ENCODE measurements at places on chromosomes 12 and 14.
A peak's percentile ranks its signal among the peaks of the same experiment; 100 is the strongest.

GRCh38 chr12:96224219-96224615 is 30.0 kb downstream of the ELK3 start:
- no peak overlapping the region for H3K4me3 ChIP-seq
- no peaks in the 10 kb centered on the region for H3K4me1 ChIP-seq
- H3K27ac ChIP-seq, result no peak overlapping the region
- DNase-seq, result no peak
- no peaks in the 10 kb centered on the region for H3K27me3 ChIP-seq

- H3K27ac ChIP-seq, result peak overlapping the region; percentile 29
- H3K27me3 ChIP-seq, result no peaks in the 10 kb centered on the region
- no peak for DNase-seq
Observed at GRCh38 chr14:76773188-76773885, 12.1 kb downstream of the VASH1 start.

- H3K36me3 ChIP-seq, result no peaks in the 10 kb centered on the region
- no peak overlapping the region for H3K4me3 ChIP-seq
- H3K27ac ChIP-seq, result no peak overlapping the region
Observed at GRCh38 chr12:71973687-71974086, 35.0 kb downstream of the TPH2 start.

- H3K27me3 ChIP-seq, result no peaks in the 10 kb centered on the region
- DNase-seq, result no peak
Observed at GRCh38 chr12:107583551-107583950, 102.0 kb upstream of the PWP1 start.

- no peaks in the 10 kb centered on the region for H3K27me3 ChIP-seq
- no peak for DNase-seq
Observed at GRCh38 chr12:132527186-132527882, 37.4 kb downstream of the FBRSL1 start.

GRCh38 chr12:19908830-19909229 is 459.5 kb upstream of the PDE3A start:
- H3K4me1 ChIP-seq, result peaks cover 3% of the 10 kb centered on the region
- H3K27me3 ChIP-seq, result no peaks in the 10 kb centered on the region
- no peaks in the 10 kb centered on the region for H3K36me3 ChIP-seq

- DNase-seq, result no peak
- peaks cover 27% of the 10 kb centered on the region for H3K36me3 ChIP-seq
- H3K27ac ChIP-seq, result no peak overlapping the region
- no peaks in the 10 kb centered on the region for H3K4me1 ChIP-seq
- H3K4me3 ChIP-seq, result no peak overlapping the region
Observed at GRCh38 chr14:23085458-23085857, 9.5 kb downstream of the ACIN1 start.

DNA sequence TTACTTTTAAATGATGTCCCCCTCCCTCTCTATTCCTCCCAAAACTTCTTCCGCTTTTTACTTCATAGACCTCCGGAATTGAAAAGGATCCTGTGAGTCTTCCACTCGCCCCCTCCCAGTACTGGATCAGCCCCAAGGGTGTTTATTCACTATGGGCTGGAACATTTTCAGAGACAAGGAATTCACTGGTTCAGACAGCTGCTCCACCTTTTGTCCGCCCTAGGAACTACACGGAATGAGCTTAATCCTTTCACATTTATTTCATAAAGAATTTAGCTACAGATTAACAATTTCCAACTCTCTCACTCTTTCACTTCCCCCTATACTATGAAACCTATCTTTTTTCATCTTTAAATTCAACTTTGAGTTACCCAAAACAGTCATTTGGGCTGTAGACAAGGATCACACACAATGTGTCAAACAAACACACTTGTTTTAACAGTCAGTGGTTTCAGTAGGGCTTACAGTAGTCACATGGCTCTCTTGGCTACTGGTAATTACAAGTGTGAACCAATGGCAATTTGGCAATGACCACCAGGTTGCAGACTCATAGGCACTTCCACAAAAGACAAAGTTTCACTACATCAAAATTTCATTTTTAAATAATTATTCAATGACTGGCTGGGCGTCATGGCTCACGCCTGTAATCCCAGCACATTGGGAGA is 20.6 kb downstream of the CNIH1 start:
- no peaks in the 10 kb centered on the region for H3K4me1 ChIP-seq
- H3K36me3 ChIP-seq, result peaks cover 78% of the 10 kb centered on the region
- no peak for DNase-seq
- no peaks in the 10 kb centered on the region for H3K27me3 ChIP-seq
- no peak overlapping the region for H3K27ac ChIP-seq

GRCh38 chr12:53181935-53182334 is 1.2 kb upstream of the CSAD start:
- peaks cover 20% of the 10 kb centered on the region for H3K4me1 ChIP-seq
- peak overlapping the region; percentile 72 for H3K4me3 ChIP-seq
- no peak for DNase-seq
- H3K27ac ChIP-seq, result no peak overlapping the region
- H3K27me3 ChIP-seq, result no peaks in the 10 kb centered on the region

GRCh38 chr12:20183563-20183962 is 184.8 kb upstream of the PDE3A start:
- H3K4me3 ChIP-seq, result no peak overlapping the region
- H3K27ac ChIP-seq, result no peak overlapping the region
- no peaks in the 10 kb centered on the region for H3K4me1 ChIP-seq
- H3K36me3 ChIP-seq, result no peaks in the 10 kb centered on the region
- no peaks in the 10 kb centered on the region for H3K27me3 ChIP-seq

GRCh38 chr12:114684098-114684869 is at the start of gene TBX3:
Gene TBX3 (minus strand): TSS chr12:114684175. CDS start chr12:114683200, 975 bp downstream.
- peaks cover 52% of the 10 kb centered on the region for H3K27me3 ChIP-seq
- H3K4me3 ChIP-seq, result peak within 1 kb of the TSS; percentile 76
- H3K4me1 ChIP-seq, result peaks cover 14% of the 10 kb centered on the region
- H3K27ac ChIP-seq, result no peak within 1 kb of the TSS
- H3K36me3 ChIP-seq, result no peaks in the 10 kb centered on the region

- H3K4me1 ChIP-seq, result peaks cover 5% of the 10 kb centered on the region
- no peak overlapping the region for H3K27ac ChIP-seq
- no peaks in the 10 kb centered on the region for H3K36me3 ChIP-seq
- H3K4me3 ChIP-seq, result no peak overlapping the region
- H3K27me3 ChIP-seq, result no peaks in the 10 kb centered on the region
Observed at GRCh38 chr14:32977913-32978312, 39.2 kb downstream of the NPAS3 start.

GRCh38 chr12:88052686-88053085 is 23.5 kb upstream of the C12orf50 start:
- no peak overlapping the region for H3K4me3 ChIP-seq
- H3K27ac ChIP-seq, result no peak overlapping the region
- H3K4me1 ChIP-seq, result no peaks in the 10 kb centered on the region

DNA sequence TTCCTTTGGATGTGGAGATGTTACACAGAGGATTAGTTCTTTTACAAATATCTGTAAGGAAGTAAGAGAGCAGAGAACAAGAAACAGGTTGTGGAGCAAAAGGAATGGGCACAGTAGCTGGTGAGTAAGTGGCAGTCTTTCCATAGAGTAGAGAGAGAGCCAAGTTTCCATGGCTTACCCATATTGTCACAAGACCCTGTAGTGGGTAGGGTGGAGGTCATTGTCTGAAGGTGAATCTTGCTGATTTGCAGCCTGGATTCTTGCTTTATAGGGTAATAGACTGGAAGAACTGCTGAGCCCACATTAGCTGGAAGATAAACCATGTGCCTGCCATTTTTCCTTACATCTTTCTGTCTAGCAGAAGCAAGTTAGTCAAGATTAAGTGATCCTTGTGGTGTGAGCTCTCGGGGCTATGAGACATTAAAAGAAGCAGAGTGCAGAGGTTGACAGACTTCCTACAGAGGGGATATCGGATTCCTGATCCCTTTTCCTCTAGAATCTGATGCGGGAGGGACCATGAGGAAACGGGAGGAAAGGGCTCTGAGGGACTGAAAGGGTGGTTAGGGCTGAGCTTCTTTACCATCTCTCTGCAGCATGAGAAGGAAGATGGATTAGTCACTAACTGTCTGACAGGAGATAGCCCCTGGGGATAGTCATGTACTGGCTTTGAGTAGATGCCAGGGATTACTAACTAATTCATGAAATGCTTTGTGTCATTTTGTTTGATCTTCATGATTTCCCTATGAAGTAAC is 44.0 kb upstream of the LRTM2 start:
- H3K4me3 ChIP-seq, result no peak overlapping the region
- H3K4me1 ChIP-seq, result peaks cover 7% of the 10 kb centered on the region
- H3K27me3 ChIP-seq, result no peaks in the 10 kb centered on the region
- H3K27ac ChIP-seq, result no peak overlapping the region
- no peak for DNase-seq

- peaks cover 54% of the 10 kb centered on the region for H3K36me3 ChIP-seq
- no peak for DNase-seq
- H3K4me1 ChIP-seq, result no peaks in the 10 kb centered on the region
- H3K27me3 ChIP-seq, result no peaks in the 10 kb centered on the region
- no peak overlapping the region for H3K27ac ChIP-seq
Observed at GRCh38 chr14:103341250-103342129, 7.5 kb downstream of the EIF5 start.

- H3K27me3 ChIP-seq, result no peaks in the 10 kb centered on the region
- H3K36me3 ChIP-seq, result no peaks in the 10 kb centered on the region
- H3K27ac ChIP-seq, result peak overlapping the region; percentile 88
- H3K4me3 ChIP-seq, result no peak overlapping the region
- H3K4me1 ChIP-seq, result peaks cover 22% of the 10 kb centered on the region
Observed at GRCh38 chr12:6083601-6084000, 40.9 kb downstream of the VWF start.

GRCh38 chr12:90905691-90906370 is 49.1 kb downstream of the CCER1 start:
- no peak for DNase-seq
- H3K27ac ChIP-seq, result no peak overlapping the region
- no peak overlapping the region for H3K4me3 ChIP-seq
- H3K4me1 ChIP-seq, result no peaks in the 10 kb centered on the region
- no peaks in the 10 kb centered on the region for H3K27me3 ChIP-seq
- no peaks in the 10 kb centered on the region for H3K36me3 ChIP-seq

GRCh38 chr12:121489874-121490273 is 90.0 kb downstream of the RNF34 start:
- H3K27ac ChIP-seq, result no peak overlapping the region
- peaks cover 59% of the 10 kb centered on the region for H3K36me3 ChIP-seq
- no peaks in the 10 kb centered on the region for H3K27me3 ChIP-seq
- DNase-seq, result no peak

- DNase-seq, result no peak
- H3K4me3 ChIP-seq, result no peak overlapping the region
- H3K36me3 ChIP-seq, result no peaks in the 10 kb centered on the region
Observed at GRCh38 chr12:57889500-57889989, 43.0 kb upstream of the CTDSP2 start.

GRCh38 chr14:70884595-70885342 is 22.5 kb upstream of the PCNX1 start:
- DNase-seq, result no peak
- H3K4me1 ChIP-seq, result no peaks in the 10 kb centered on the region
- no peak overlapping the region for H3K4me3 ChIP-seq
- no peak overlapping the region for H3K27ac ChIP-seq
- no peaks in the 10 kb centered on the region for H3K36me3 ChIP-seq
- H3K27me3 ChIP-seq, result no peaks in the 10 kb centered on the region

- no peak overlapping the region for H3K27ac ChIP-seq
- H3K4me1 ChIP-seq, result no peaks in the 10 kb centered on the region
- no peaks in the 10 kb centered on the region for H3K27me3 ChIP-seq
- no peaks in the 10 kb centered on the region for H3K36me3 ChIP-seq
- no peak for DNase-seq
Observed at GRCh38 chr12:3622021-3622821, 130.7 kb downstream of the CRACR2A start.

DNA sequence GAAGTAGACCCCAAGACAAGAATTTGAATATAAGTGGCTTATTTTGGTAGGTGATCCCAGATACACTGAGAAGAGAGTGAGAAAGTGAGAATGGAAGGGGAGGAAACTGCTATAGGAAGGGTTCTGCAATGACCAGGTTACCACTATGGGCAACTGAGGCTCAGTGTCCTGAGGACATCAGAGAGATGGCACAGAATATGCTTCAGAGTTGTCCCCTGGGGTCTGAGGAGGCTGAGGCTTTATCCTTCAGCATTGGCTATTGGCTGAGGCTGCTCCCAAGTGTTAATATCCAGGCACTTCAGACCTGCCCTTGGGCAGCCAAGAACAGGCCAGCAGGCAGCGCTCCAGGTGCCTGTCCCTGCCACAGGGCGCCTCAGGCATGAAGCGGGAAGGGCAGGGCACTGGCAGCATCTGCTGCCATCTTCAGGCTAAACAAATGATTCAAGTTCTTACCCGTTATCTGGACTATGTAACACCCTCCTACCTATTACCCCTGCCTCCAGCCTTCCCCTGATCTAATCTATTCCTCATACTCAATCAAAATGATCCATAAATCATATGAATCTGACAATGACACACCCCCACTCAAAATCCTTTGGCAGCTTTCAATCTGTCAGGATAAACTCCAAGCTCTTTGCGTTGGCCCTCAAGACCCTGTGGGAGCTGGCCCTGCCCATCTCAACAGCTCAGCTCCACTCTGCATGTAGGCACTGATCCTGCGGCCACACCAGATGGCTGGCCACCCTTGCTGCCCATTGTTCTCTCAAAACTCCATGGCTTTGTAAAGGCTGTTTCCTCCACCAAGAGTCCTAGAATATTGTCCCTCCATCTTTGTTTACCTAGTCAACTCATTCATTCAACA is 42.4 kb downstream of the CKAP4 start:
- H3K4me3 ChIP-seq, result no peak overlapping the region
- peaks cover 2% of the 10 kb centered on the region for H3K4me1 ChIP-seq
- H3K27ac ChIP-seq, result no peak overlapping the region
- no peaks in the 10 kb centered on the region for H3K27me3 ChIP-seq
- H3K36me3 ChIP-seq, result no peaks in the 10 kb centered on the region
- DNase-seq, result no peak

DNA sequence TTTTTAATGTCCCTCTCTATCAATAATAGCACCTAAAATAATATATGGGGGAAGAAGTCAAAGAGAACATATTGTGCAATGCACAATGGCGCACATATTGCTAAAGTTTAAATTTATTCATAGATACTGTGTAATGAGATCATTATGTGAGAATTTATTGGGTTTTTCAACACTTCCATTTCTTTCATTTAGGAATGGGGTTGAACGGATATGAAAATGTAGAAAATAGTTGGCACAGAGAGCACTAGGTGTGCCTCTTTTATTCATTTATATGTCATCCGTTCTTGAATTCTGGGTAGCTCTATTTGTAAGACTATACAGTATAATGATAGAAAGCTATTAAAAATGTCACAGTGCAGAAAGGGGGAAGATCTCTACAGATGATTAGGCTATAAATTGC is 63.9 kb downstream of the ATG14 start:
- H3K27me3 ChIP-seq, result no peaks in the 10 kb centered on the region
- H3K36me3 ChIP-seq, result peaks cover 26% of the 10 kb centered on the region
- H3K27ac ChIP-seq, result no peak overlapping the region
- no peak for DNase-seq

GRCh38 chr14:59690426-59690825 is 113.8 kb upstream of the CCDC175 start:
- no peaks in the 10 kb centered on the region for H3K27me3 ChIP-seq
- no peaks in the 10 kb centered on the region for H3K36me3 ChIP-seq
- H3K27ac ChIP-seq, result no peak overlapping the region

GRCh38 chr14:105864651-105865265 is 338.4 kb downstream of the TMEM121 start:
- H3K4me3 ChIP-seq, result no peak overlapping the region
- H3K27ac ChIP-seq, result no peak overlapping the region
- no peaks in the 10 kb centered on the region for H3K27me3 ChIP-seq
- H3K4me1 ChIP-seq, result no peaks in the 10 kb centered on the region
- no peaks in the 10 kb centered on the region for H3K36me3 ChIP-seq

- H3K4me1 ChIP-seq, result peaks cover 2% of the 10 kb centered on the region
- no peak for DNase-seq
- no peaks in the 10 kb centered on the region for H3K36me3 ChIP-seq
- no peak overlapping the region for H3K4me3 ChIP-seq
- H3K27me3 ChIP-seq, result no peaks in the 10 kb centered on the region
Observed at GRCh38 chr12:43578782-43579181, 26.8 kb upstream of the ADAMTS20 start.

- no peaks in the 10 kb centered on the region for H3K27me3 ChIP-seq
- H3K36me3 ChIP-seq, result peaks cover 7% of the 10 kb centered on the region
- no peaks in the 10 kb centered on the region for H3K4me1 ChIP-seq
- H3K27ac ChIP-seq, result no peak overlapping the region
Observed at GRCh38 chr14:73358187-73358586, 100.2 kb downstream of the NUMB start.
